ENCODE measurements at places on chromosomes 12 and 14.

DNA sequence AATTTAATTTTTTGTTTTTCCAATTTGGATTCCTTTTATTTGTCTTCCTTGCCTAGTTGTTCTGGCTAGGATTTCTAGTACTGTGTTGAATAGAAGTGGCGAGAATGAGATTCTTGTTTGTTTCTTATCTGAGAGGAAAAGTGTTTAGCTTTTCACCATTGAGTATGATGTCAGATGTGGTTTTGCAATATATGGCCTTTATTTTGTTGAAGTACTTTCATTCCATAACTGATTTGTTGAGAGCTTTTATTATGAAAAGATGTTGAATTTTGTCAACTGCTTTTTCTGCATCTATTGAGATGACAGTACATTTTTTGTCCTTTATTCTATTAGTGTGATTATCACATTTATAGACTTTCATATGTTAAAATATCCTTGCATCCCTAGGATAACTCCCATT lies 462.0 kb downstream of the CCDC91 start:
- DNase-seq = no peak

DNA sequence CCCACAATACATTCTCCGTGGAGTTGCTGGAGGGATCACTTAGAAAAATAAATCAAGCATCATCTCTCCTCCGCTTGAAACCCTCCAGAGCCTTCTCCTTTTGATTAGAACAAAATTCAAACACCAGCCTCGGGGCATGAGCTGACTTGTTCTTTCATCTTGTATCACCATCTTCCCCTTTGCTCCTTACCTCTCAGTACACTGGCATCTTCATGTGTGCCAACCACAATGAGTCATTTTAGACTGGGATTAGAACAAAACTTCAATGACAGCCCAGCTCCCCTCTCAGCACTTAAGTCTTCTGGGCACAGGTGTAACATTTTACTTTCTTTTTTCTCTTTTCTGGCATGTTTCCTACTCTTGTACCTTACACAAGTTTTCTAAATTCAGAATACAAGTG lies 1159.2 kb upstream of the TMEM132C start:
- DNase-seq = no peak

GRCh38 chr12:97560786-97561618 lies 98.4 kb downstream of the RMST start:
- no peak for DNase-seq

DNA sequence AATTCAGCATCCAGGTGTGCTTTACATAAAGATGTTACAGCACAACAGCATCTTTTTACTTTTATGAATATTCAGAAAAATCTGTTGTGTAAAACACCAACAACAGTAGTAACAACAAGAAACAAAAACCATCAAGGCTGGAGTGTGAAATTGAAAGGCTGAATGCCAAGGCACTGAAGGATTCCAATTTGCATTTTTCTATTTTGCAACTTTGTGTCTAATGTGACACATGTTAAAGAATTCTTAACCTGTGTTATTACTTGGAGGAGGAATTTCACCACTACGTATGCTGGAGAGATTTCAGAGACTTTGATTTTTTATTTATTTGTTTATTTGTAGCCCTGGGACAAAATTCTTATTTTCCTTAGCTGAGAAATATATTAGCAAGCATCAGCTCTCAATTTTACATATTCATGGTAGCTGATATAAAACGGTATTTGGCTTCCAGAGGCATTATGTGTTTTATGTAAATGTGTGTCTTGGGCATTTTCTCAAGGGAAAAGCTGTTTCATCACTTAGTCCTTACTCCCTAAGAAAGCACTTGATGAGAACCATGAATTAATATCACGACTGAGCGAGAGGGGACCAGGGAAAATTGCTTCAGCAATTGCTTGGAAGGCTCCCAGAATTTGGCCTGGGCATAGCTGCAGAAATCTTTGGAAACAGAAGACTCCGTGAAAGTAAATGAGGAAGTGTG lies 475.4 kb downstream of the TMEM132D start:
- no peak for DNase-seq

DNA sequence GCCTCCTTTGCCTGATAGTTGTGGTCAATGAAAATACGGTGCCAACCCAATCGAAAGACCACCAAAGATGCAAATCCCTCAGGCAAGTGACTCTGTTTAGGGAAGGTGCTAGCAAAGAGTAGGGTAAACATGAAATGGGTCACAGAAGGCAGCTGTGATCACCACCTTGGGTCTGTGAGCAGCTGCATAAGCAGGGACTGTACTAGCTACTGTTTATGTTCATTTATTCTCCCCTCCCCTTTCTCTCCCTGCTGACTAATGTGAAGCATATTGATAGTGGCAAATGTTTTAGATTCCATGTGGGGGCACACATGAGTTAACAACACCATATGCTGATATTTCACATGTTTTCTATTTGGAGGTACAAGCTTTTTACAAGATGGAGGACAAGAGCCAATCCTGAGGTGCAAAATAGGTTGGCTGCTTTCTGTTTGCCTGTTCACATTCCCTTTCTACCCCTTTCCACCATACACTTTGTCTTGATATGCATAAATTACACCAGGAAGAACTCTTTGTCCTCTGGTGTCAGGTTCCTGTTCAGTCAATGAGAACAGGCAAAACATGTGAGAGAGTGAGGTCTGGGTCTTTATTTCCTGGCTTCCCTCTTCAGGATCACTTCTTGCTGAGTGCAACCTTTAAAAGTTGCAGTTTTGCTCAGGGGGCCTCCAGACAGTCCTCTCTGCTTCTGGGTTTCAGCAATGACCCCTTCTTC lies 71.1 kb downstream of the AVPR1A start:
- no peak for DNase-seq

DNA sequence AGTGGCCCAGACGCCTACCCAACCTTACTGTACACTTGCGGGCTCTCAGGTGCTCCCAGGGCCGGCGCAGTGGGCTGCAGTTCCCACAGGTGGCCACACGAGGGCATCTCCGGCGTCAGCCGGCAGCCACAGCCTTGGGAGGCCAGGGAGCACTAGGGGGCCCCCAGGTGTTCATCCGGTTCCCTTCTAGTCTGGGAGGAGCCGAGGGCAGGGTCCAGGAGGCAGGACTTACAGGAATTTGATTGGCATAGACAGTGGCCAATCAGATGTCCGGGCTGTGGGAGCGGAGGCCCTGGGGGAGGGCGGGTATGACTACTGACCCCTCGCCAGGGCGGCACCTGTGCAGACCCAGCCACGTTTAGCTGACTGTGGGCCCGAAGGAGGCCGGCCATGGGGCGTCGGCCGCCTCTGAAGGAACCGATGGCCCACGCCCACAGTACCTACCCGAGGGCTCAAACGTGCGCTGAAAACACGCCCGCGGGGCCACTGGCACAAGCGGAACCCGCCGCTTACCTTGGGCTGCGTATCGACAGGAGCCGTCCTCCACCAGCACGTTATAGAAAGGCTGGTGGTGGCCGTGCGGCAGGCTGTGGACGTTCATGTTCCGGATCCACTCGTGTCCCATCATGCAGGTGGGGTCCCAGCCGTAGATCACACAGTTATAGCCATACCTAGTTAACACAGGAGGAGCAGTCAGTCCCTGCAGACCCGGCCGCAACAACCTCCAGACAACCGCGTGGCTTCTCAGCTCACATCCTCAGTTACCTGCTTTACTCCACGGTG lies 34.8 kb downstream of the FBXO21 start:
- DNase-seq = no peak

- peak; percentile 72 for DNase-seq
Observed at GRCh38 chr14:104424406-104425072, 155.0 kb upstream of the C14orf180 start.

GRCh38 chr12:92064422-92064821 lies 81.2 kb downstream of the BTG1 start:
- DNase-seq = no peak

DNA sequence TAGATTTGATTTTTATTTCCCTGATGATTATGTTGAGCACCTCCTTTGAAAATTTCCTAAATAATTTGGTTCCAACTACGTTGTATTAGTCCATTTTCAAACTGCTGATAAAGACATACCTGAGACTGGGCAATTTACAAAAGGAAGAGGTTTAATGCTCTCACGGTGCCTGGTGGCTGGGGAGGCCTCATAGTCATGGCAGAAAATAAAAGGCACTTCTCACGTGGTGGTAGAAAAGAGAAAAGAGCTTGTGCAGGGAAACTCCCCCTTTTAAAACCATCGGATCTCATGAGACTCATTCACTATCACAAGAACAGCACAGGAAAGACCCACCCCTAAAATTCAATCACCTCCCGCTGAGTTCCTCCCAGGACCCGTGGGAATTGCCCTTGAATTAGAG lies 372.3 kb downstream of the RPL10L start:
- DNase-seq = no peak

DNA sequence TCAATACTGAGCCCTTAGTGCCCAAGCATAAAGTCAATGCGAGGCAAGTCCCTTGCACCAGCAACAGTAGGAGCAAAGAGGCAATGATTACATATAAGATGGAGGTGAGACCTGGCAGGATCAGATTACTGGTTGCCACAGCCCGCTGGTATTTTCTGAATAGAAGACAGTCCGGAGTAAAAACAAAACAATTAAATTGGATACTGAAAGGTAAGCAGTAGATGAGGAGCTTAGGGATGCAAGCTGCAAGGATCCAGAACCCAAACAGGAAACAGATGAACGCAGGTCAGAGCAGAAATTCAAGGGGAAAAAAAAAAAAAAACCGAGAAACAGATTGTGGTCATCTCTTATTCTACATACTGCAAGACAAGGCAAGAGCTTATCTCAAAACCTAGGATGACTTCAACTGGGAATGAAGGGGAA lies 119.6 kb downstream of the MED13L start:
- DNase-seq = no peak

DNA sequence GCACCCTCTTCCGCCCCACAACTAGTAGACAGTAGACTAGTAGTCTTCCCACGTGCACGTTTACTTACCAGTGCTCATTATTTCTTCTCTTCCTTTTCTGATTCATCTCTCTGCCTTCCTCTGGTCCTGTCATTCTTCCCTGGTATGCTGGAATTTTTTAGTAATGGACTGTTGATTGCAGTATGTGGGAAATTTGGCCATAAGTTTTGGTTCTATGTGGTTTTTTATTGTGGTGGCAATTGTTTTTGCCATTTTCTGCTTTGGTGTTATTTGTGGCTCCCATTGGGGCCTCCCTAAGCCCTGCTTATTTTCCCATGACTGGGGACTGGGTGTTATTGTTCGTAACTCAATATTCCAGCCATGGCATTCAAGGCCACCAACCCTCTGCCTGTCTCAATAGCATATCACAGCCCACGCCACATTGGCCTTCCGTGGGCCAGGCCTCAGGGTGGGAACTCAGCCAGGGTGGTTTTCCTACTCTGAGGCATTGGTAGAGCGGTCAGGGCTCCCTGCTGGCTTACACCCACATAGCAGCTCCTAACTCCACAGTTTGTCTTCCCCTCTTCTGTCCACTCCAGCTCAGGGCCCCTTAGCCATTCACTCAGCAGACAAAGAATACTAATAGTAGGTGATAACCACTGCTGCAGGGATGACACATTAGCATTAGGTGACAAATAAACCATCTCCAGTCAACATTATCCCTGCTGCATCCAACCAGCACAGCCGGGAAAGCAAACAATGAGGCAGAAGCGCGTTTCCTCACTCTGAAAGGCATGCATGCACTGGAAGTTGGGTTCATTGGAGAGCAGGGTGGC lies 321.5 kb downstream of the CACNA1C start:
- DNase-seq = no peak

- DNase-seq = no peak
Observed at GRCh38 chr14:87097015-87097414, 896.0 kb downstream of the GALC start.

DNA sequence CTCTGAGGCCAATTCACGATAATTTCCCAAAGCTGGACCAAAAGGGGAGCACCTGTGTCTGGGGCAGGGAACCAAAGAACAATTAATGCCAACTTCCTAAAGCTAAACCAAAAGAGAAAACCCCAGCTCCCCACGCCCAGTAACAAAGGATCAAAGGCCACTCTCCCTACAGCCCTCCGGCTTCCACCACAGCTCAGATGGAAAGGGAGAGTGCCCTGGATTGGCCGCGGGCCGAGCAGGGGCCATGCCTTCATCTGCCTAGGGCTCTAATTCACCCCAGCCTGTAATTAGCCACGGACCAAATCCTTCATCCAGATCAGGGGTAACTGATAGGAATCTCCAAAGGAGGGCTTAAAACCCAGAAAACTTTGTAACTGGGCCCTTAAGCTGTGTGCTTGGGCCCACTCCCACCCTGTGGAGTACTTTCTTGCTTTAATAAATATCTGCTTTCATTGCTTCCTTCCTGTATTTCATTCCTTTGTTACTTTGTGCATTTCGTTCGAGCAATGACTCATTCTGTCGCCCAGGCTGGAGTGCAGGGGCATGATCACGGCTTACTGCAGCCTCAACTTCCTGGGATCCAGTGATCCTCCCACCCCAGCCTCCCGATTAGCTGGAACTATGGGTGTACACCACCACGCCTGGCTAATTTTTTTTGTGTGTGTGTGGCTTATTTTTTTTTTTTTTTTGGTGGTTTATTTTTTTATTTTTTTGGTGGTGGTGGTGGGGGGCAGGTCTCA lies 65.5 kb upstream of the PPP4R3A start:
- DNase-seq = no peak

- peak; percentile 59 for DNase-seq
Observed at GRCh38 chr12:124564232-124564958, 3.0 kb downstream of the NCOR2 start.

- no peak for DNase-seq
Observed at GRCh38 chr12:50538182-50538581, 33.4 kb downstream of the DIP2B start.

DNA sequence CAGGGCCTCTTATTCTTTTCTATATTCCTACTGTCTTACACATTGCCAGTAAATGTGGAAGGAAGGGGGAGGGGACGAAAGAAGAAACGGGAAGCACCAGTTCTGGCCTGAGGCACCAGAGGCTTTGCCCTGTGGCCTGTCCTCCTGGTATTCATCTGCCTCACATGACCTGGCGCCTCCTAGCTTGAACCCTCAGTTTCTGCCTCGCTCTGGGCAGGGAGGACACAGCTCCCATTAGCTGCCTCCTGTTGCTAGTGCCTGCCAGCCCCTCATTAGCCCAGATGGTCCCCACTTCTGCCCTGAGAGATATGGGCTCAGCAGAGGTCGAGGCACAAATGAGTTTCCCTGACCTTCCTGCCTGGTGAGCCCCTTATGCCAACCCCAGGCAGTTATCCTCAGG lies 3.0 kb upstream of the PLEKHG6 start:
- DNase-seq = peak; percentile 52

DNA sequence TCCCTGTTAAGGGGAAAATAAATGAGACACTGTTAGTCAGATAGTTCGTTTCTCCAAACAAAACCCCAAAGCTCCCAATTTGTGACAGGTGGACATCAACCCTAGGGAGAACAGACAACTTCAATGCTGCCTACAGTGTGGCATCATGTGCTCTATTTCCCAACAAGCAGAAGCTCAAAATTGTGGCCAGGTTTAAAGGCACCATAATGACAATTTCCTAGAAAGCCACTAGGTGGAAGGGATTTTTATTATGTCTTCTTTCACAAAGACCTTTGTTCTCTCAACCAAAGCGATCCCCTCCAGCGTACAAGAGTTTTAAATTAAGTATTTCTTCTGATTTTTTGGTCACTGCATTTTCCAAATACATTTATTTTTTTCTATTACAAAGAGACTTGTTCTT lies 88.0 kb upstream of the MBIP start:
- no peak for DNase-seq

- DNase-seq = no peak
Observed at GRCh38 chr14:101151226-101151926, 247.9 kb upstream of the RTL1 start.
